ENCODE measurements at places on chromosomes 2 and 18.

DNA sequence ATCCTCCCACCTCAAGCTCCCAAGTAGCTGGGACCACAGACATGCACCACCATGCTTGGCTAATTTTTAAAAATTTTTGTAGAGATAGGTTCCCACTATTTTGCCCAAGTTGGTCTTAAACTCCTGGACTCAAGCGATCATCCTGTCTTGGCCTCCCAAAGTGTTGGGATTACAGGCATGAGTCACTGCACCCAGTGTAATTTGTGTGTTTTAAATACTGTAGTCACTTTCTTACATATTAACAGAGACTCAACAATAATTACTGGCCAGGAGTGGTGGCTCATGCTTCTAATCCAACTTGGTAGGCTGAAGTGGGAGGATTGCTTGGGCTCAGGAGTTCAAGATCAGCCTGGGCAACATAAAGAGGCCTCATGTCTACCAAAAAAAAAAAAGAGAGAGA is 293.0 kb downstream of the RDH14 start:
- DNase-seq, result no peak

GRCh38 chr2:53545604-53546003 is 222.0 kb upstream of the CHAC2 start:
- DNase-seq, result peak; percentile 50

- no peak for DNase-seq
Observed at GRCh38 chr2:98181346-98181745, 94.4 kb downstream of the VWA3B start.

GRCh38 chr2:8850845-8851487 is 13.6 kb upstream of the KIDINS220 start:
- DNase-seq, result no peak

DNA sequence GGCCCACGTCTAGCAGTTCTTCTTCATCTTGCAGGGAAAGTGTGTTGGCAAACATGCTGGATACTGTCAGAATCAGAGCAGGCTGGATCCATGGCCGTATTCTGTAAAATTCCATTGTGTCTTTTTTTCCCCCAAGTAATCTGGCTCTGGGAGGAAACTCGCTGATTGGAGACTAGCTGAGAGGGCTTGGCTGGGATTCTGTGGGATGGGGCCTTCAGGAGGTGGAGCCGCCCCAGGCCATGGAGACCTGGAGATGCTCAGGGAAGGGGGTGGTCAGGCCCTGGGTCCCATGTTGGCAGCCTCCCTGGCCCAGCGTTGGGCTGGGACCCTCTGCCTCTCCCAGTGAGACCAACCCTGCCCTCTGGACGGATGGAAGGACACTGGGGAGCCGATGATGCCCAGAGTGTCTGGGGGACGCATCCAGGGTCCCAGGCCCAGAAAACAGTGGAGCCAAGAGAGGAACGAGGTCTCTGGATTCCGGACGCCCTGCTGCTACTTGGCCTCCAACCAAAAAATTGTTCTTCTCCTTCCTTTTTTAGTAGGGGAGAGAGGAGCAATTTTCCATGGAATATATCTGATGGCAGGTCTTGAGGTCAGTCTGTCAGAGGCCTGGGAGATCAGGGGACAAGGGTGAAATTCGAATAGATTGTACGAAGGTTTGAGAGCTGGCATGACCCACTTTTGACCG is 114.5 kb downstream of the AGAP1 start:
- DNase-seq, result no peak

DNA sequence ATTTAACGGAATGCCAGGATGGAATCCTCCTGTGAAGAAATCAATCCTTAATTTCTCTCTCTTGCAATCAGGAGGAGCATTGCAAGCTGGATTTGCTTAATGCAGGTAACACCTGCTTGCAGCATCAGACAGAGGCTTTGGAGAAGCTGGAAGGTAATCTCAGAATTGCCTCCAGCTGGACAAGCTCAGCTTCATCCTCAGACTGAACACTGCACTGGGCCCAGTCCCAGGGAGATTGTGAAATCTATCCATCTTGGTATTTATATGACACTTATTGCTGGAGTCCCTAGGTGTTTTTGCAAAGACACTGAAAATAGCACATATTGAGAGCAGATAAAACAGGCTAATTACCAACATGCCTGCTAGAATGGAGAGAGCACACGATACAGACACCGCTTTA is 179.4 kb upstream of the SESTD1 start:
- DNase-seq, result no peak

DNA sequence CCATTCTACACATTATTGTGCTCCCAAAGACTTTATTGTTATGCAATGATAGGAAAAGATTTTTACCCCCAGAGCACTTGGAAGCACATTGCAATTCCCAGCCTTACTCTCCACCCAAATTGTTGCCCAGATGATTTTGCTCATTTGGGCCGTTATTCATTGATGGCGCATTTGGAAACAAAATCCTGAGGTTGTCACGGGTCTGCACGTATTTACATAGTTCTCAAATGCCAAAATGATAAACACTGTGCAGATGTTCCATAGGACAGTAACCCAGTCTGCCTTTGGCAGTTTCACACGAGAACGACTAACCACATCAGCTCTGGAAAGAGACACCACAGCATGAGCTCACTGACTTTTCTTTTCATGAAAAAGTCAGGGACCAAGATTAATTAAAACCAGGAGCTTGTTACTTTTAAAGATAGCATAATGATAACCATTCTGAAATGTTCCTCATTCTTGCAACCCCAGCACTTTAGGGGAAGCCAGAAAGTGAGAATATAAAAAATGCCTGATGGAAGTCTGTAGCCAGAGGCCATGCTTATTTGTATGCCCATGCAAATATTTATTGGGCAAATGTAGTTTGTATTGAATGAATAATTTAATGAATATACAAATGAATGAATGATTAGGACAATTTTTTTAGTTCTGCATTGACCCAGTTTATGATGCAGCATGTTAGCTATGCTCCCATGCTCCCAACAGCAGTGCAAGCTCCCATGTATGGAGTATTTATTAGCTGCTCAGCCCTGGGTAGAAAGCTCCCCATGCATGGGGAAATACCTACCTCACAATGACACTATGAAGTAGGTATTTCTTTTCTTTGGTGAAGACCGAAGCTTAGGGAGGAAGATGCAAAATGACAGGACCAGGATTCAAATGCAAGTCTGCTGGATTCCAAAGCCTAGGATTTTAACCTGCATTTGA is 84.6 kb downstream of the MAIP1 start:
- DNase-seq, result no peak
